ENCODE measurements at places on chromosomes 11 and 22. TPM values are rescaled to one million over a fixed set of nuclear protein-coding genes. Genes with fewer than 3 reads are reported as not detected.

The TBX10 gene
- polyA plus RNA-seq, result not detected

The BATF2 gene
- 0.13 TPM for polyA plus RNA-seq

The OR5F1 gene
- not detected for polyA plus RNA-seq

- DNase-seq, result no peak
These were observed 1.4 kb downstream of the DTX4 start for GRCh38 chr11:59173080-59173963.

DNA sequence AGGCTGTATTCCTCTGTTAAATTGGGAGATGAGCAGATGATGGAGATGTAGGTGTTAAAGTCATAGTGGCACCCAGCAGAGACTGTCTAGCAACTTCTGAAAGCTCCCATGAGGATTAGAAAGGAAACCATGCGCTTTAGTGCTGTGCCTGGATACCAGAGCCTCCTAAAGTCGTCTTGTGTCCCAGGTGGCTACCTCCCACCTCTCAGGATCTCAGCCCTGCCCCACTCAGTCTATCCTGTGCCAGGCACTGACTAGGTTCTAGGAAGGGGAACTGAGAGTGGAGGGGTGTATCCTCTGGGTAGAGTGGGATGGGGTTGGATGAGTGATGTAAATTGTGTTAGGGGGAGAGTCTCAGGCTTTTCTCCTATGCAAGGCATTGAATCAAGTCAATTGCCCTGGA is 60.2 kb downstream of the KIAA1671 start:
- no peak for DNase-seq

GRCh38 chr11:34068111-34068510 is 16.6 kb downstream of the CAPRIN1 start:
- no peak for DNase-seq

- no peak for DNase-seq
These were observed 8.7 kb upstream of the DGKZ start for GRCh38 chr11:46338636-46338987.

- no peak for DNase-seq
These were observed 21.0 kb downstream of the MTMR3 start for GRCh38 chr22:29904020-29904419.

GRCh38 chr11:65279741-65280440 is 18.1 kb downstream of the POLA2 start:
- DNase-seq, result no peak
